Astrocyte of the spinal cord (primary cell): ENCODE measurements at places on chromosomes 6 and 20.
A peak's percentile ranks its signal among the peaks of the same experiment; 100 is the strongest.

- DNase-seq, result no peak
These were observed 40.8 kb downstream of the CHD6 start for GRCh38 chr20:41577129-41578009.

- DNase-seq, result no peak
These were observed 38.5 kb downstream of the PXDC1 start for GRCh38 chr6:3712827-3713665.

DNA sequence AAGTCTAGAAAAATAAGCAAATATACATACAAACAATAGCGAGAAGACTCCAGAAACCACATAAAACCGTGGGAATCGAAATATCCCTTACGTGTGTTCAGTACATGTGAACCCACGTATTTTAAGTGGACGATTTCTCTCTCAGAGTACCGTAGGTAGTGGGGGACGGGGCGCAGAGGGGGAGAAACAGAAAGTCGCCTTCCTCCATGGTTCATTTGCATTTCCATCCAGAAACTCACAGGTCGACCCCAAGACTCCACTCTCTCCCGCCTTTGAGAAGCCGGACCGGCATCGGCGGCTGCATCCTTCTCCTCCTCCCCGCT, 538 bp upstream of the ENPP1 start:
- DNase-seq, result no peak

DNA sequence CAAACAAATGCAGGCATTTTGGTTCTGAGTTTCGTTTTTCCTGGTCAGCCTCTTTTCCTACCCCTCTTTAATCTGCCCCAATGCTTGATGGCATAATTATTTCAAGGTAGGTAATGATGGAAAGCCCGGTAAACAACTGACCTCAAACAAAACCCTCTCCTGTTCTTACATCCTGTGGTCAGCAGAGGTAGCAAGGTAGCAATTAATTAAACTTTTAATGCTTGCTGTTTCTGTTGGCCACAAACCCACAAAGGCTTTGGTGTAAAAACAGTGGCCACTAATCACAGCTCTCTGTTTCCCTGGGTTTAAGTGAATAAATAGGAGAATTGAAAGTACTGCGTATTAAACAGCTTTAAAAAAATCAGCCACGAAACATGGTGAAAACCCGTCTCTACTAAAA, 261.5 kb upstream of the SOX4 start:
- no peak for DNase-seq

DNA sequence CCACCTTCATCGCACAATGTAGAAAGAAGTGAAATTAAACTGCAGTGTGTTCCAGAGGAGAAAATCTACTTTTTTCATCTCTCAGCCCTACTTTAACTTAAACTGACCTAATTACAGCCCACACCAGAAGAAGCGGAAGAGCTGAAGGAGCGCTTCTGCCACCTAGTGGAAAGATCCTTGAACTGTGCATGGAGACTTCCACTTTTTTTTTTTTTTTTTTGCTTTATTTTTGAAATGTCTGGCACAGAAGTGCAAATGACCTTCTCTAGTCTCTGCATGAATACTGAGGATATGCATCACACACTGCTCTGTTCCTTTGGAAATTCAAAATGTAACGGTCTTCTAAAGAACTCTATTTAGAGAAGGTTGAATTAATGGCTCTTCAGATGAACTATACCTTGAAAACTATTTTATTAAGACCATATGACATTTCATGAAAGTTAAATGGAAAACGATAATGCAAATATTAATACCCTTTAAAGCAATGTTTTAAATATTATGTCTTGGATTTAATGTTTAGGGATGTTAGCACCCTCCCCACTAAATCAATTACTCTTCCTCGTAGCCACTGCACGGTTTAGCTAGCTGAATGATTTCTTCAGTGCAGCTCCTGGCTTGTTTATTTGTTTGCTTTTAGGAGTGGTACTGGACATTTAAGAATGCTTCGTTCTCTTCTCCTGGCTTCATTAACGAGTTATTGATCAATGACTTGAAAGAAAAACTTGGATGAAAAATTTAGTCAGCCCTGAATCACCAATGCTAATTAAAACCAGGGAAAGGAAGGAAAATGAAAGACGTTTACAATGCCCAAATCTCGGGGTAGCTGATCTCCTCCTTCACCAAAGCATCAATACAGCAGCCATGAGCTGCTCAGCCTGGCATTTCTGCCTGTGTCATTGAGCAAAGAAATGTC, 569.6 kb upstream of the GJE1 start:
- peak; percentile 95 for DNase-seq

DNA sequence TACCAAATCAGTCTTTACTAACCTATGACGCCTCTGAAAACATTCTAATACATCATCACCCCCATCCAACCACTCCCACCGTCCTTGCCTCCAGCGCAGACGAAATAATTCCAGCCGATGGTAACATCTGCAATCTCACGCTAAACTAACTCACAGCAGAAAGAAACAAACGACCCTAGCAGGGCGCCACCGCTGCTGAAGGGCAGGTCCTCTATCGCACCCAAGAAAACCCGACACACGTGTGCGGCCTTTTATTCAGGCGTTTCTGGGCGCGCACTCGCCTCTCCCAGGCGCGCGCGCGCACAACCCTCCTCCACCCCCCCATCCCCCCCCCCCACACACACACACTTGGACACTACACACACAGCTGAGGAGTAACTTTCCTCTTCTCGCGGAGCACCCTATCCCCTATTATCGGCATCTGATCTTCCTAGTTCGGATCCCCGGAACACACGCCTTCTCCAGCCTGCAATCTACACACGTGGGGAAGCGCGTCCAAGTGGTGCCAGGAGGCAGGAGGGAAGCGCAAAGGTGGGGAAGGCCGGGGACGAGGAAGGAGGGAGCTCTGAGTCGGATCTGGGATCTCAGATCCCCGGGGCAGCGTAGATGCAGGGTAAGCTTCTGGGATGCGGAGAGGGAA, 1.4 kb downstream of the GFOD1 start:
- peak; percentile 38 for DNase-seq

- no peak for DNase-seq
These were observed 590 bp downstream of the SLCO4A1 start for GRCh38 chr20:62642666-62643520.

DNA sequence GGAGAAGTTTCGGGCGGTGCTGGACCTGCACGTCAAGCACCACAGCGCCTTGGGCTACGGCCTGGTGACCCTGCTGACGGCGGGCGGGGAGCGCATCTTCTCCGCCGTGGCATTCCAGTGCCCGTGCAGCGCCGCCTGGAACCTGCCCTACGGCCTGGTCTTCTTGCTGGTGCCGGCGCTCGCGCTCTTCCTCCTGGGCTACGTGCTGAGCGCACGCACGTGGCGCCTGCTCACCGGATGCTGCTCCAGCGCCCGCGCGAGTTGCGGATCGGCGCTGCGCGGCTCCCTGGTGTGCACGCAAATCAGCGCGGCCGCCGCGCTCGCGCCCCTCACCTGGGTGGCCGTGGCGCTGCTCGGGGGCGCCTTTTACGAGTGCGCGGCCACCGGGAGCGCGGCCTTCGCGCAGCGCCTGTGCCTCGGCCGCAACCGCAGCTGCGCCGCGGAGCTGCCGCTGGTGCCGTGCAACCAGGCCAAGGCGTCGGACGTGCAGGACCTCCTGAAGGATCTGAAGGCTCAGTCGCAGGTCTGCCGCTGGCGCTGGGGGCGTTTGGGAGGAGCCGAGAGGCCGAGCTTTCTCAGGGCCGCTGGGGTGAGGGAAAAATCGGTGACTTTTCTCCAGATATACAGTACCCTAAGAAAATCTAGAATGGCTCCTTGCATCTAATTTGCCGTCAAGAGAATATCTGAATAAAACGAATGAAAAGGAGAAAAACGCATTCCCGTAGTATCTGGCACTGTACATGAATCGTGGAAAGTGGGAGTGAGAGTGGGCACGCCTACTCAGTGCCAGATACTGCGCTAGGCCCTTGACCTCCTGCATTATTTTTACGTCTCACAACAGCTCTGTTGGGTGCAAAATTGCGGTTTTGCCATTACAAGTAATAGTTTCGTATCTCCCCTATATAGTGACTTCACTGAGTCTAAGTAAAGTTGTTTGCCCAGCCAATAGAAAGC, 1.0 kb downstream of the CALHM6 start:
- peak; percentile 46 for DNase-seq

DNA sequence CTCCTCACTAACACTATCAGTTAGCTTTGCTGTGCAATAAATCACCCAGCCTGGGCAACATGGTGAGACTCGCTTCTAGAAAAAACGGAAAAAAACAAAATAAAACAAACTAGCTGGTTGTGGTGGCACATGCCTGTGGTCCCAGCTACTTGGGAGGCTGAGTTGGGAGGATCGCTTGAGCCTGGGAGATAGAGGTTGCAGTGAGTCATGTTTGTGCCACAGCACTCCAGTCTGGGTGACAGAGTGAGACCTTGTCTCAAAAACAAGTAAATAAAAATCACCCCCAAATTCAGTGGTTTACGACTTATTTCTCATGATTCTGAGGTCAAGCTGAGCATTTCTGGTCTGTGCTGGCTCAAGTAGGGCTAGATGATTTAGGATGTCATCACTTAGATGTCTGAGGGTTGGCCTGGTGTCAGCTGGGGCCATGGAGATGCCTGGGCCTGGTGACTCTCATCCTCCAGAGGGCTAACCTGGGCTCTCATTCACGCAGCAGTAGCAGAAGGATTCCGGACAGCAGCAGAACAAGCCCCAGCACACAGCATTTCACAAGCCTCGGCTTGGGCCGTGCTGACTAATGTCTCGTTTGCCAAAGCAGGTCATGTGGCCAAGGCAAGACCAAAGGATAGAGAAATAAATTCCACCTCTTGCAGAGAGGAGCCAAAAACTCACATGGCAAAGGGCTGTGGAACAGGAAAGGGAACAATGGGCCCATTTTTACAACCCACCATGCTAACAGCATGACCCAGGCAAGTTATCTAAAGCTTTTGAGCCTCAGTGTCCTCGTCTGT, 32.5 kb downstream of the MGME1 start:
- DNase-seq, result peak; percentile 79

- DNase-seq, result no peak
These were observed 16.9 kb upstream of the APMAP start for GRCh38 chr20:25009218-25010145.

DNA sequence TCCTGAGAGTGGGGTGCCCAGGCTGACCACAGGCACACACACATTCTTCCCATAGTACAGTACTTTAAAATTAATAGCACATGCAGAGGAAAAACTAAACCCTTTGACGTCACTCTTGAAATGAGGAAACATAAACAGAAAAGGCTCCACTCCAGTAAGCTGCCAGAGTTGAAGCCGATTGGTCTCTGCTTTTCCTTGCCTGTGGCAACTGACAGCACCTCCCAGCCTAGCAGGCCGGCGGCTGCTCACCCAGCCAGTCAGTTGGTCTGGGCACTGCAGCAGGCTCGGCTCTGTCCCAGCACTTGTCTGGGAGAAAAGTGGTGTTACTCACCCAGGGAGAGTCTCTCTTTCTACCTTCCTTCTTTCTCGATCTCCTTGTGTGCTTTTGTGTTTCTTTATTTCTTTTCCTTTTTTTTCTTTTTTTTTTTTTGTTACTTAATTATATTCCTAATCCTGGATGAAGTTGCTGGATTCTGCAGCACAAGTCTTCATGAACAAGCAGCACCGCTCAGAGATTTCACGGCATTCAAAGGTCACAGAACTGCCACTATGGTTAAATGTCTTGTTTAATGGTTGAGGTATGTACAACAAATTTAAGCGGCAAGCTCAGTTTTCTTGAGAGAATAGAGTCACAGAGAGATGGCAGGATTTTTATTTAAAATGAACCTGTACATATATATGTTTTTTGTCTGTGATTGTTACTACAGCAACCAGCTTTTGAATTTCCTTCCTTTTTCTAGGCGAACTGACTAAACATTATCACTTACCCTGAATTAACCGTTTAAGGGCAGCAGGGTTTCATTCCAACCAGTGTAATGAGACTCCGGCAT, at the start of gene PDE7B:
Gene PDE7B, plus strand, starts transcription at position 260 of the 830 bp plus-strand sequence.
- peak; percentile 97 for DNase-seq

DNA sequence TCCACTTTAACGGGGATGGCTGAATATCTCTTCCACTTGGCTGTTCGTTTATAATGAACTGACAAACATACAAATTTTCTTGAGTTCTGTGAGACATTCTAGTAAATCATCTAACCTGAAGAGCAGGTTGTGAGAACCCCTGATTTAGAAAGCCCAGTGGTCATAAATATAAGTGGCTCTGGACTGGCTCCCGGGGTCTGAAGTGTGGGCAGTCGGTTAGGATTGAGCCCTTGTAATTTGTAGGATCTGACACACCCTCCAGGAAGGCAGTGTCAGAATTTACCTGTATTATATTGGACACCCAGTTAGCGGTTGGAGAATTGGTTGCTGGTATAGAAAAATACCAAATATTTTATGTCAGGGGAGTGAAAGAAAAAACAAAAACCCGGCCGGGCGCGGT, 6.8 kb upstream of the GMEB2 start:
- DNase-seq, result no peak

GRCh38 chr6:25327432-25327831, 48.3 kb downstream of the CARMIL1 start:
- DNase-seq, result no peak

GRCh38 chr6:101826678-101827077, 433.2 kb downstream of the GRIK2 start:
- no peak for DNase-seq

- DNase-seq, result peak; percentile 15
These were observed 54.2 kb upstream of the HLA-A start for GRCh38 chr6:29887819-29888776.

GRCh38 chr20:33172781-33173180, 4.8 kb downstream of the BPIFA2 start:
- no peak for DNase-seq

DNA sequence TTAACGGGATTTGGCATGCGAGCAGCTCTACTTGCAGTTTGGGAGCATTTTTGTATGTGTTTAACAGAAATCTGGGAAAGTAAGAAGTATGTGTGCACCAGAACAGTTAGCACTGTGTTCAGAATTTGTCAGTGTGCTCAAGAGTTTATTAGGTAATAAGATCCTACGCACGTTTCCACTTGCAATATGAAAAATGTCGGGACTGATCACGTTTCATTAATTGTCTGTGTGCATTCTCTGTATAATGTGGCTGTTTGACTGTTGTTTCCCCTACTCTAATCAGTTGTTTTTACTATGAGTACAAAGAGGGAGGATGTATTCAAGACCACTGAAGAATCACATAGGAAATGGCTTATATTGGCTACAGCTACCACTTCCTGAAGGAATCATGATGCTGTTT, 349.7 kb upstream of the POU3F2 start:
- no peak for DNase-seq

- no peak for DNase-seq
These were observed 23.5 kb downstream of the EIF2S2 start for GRCh38 chr20:34088305-34089174.

GRCh38 chr6:4693173-4693970, 82.8 kb upstream of the CDYL start:
- no peak for DNase-seq

DNA sequence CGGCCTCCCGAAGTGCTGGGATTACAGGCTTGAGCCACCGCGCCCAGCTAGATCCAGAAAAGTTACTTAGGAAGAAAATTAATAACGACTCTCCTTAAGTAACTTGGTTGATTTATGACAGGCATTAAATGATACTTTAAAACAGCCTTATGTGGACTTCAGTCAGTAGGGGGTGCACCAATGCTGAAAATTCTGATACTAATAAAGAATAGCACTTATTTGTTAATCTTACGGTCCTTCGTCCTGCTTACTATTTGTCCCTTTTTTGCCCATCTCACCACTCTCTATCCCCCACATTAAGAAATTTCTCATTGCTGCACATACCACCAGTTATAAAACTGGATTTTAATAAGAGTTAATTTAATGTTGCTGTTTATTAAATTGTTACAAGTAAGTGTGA, 12.7 kb upstream of the PRELID3B start:
- DNase-seq, result no peak
